ENCODE measurements at places on chromosomes 5 and 9.

DNA sequence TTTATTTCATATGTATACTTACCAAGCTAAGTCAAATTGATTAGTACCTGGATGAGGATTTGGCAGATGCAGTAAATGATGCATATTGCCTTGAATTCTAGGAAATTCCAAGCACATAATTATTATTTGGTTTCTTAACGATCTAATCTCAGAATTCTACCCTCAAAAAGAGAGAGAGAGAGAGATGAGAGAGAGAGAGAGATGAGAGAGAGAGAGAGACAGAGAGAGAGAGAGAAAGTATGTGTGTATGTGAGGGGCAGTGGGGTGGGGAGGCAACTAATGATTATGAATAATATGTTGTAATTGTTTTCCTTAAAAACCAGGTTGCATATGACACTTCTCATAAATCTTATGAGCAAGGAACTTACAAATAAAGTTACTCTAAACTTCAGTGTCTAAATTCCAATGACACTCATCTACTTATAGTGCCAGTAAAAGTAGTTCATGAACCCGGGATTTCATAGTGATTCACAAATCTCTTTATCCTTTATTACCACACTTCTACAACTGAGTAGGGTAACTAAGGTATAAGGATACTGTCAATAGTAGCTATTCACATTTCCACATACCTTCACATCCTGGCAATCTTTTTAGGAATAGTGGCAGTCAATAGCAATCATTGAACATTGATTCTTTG, 60.5 kb upstream of the EDIL3 start:
- no peak for DNase-seq

- DNase-seq, result no peak
These were observed 88.7 kb upstream of the PIK3R1 start for GRCh38 chr5:68126886-68127285.

GRCh38 chr9:84750152-84750865, 80.8 kb downstream of the NTRK2 start:
- DNase-seq, result no peak

GRCh38 chr5:76084496-76085242, 1.5 kb downstream of the SV2C start:
- no peak for DNase-seq

- no peak for DNase-seq
These were observed 1170.6 kb upstream of the NUDT12 start for GRCh38 chr5:104733063-104733669.

- no peak for DNase-seq
These were observed 41.3 kb downstream of the CAST start for GRCh38 chr5:96703384-96703920.
